Stimulated activated CD8-positive, alpha-beta memory T cell treated with anti-CD3 and anti-CD28 coated beads, Interleukin-7, amount 100 ng/mL, for 24 hours (primary cell): ENCODE measurements at places on chromosomes 2 and 18.

DNA sequence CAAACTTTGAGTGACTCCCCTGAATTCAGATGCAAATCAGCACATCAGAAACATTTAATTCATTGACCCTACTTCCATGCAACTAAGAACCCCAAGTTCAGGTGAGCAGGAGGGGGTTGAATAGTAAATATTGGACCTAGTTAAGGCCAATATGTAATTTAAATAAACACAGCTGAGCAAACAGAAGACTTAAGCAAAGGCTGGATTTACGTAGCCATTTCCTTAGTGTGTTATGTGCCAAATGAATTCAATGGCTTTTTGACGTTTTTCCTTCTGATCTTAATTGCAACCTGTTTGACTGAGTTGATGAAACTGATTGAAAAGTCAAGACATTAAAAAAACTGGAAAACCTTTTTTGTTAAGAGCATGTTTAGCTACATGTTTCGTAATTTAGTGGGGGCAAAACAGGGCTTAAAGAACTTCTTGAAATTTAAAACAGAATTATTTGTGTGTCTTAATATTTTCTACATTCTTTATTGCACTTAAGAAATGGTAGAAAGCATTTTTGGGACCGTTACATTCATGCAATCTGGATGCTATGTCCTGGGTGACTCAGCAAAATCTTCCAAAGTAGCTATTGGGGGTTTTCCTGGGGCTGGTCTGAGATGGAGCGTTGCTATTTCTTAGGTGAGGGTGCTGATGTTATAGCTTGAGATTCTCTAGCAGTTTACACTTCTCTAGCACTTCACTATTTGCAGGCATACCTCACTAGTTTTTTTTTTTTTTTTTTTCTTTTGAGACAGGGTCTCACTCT, 25.5 kb upstream of the KCNE4 start:
- DNase-seq: no peak

- no peak for DNase-seq
Observed at GRCh38 chr2:38158378-38159118, 82.6 kb upstream of the CYP1B1 start.

DNA sequence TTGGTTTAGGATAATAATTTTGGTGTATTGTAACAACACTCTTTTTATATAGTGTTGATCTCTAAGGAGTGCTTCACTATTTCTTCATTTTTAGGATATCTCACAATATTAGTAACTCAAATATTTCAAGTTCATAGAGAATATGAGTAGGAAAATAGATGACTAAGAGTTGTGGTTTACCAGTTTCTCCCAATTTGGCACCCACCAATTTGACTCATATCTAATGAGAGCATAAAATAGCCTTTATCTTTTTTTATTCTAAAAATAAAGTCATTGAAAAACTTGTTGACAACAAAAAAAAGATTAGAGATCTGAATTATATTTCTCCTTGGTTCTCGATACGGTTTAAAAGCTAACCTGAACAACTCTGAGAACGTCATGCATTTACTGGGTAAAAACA, 204.0 kb downstream of the PARD3B start:
- no peak for DNase-seq

DNA sequence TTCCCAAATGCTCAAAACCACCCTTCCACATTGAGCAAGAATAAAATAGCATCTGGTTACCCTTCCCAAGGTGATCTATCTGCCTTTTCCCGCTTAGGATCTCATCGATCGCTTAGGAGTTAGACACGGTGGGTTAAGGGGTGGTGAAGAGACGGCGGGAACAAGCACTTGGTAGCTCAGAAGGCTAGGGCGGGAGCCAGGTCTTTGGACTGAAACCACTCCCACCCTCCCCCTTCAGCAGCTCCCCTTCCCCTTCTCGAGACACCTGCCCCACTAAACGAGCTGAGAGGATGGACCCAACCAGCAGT, 513 bp downstream of the THOC1 start:
- DNase-seq: no peak

DNA sequence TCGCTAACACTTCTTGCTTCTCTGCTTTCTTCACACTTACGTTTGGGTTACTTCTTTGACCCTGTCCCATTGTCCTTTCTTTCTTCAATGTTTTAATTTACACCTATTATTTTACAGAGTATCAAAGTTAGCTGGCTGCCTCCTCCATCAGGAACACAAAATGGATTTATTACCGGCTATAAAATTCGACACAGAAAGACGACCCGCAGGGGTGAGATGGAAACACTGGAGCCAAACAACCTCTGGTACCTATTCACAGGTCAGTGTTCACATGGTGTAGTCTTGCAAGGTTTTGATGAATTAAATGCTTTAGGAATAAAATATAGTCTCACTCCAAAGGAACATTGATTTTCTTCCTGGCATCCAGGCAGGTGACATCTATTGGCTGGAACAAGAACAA, 919.0 kb downstream of the MBD2 start:
- no peak for DNase-seq

GRCh38 chr2:2075875-2076529, 255.1 kb downstream of the MYT1L start:
- no peak for DNase-seq

- DNase-seq: no peak
Observed at GRCh38 chr2:134725876-134726275, 7.1 kb upstream of the TMEM163 start.

- no peak for DNase-seq
Observed at GRCh38 chr2:72255540-72255939, 107.9 kb upstream of the CYP26B1 start.

DNA sequence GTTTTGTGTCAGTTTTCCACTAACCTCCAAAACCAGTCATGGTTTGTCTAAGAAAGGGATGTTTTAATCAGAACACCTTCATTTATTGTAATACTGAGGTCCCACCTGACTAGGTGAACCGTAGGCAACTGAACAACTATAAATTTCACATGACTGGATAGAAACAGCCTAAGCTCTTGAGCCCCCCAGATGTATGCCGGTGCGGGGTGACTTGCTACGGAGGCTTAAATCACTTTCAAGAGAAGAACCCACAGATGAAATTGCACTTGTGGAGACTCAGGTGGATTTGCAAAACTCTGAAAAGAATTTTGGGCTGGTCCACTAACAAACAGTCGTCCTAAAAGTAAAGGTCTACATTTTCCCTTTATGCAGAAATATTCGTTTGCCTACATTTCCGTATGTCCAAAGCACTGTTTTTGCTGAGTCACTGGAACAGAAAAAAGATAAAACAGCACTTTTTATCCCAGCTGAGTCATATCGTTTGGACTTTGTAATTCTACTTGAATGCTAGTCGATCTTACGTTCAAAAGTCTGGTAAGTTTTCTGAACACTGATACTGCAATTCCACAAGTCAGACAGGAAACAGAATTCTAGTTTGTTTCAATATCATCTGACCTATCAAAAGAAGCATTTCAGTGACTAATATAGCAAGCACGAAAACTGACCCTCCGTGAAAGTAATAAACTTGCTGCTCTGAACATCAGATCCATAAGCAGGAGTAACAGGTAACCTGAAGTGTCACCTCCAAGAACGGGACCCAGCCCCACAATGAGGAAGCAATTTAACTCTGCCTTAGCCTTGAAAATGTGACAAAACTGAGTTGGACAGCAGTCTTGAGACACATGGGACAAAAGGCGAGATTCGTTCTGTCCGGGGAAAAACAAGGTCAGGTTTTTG, 18.1 kb downstream of the ZNF516 start:
- DNase-seq: no peak

DNA sequence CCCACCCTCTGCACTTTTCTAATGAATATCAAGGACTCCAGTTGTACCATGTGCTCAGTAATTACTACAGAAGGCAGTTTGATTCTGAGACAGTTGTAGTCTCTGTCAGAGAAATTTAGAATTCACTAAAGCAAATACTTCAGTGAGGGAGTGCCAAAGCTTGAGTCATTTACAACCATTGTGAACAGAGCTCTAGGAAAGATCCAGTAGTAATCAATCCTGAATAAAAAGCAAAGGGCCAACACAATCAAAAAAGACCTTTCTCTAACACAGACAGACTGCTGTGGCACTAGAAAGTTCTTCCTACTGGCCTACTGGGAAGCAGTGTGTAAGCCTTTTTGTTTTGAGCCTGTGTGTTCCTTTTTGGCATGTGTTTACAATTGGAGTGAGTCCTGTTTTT, 135.6 kb upstream of the UNC80 start:
- no peak for DNase-seq

DNA sequence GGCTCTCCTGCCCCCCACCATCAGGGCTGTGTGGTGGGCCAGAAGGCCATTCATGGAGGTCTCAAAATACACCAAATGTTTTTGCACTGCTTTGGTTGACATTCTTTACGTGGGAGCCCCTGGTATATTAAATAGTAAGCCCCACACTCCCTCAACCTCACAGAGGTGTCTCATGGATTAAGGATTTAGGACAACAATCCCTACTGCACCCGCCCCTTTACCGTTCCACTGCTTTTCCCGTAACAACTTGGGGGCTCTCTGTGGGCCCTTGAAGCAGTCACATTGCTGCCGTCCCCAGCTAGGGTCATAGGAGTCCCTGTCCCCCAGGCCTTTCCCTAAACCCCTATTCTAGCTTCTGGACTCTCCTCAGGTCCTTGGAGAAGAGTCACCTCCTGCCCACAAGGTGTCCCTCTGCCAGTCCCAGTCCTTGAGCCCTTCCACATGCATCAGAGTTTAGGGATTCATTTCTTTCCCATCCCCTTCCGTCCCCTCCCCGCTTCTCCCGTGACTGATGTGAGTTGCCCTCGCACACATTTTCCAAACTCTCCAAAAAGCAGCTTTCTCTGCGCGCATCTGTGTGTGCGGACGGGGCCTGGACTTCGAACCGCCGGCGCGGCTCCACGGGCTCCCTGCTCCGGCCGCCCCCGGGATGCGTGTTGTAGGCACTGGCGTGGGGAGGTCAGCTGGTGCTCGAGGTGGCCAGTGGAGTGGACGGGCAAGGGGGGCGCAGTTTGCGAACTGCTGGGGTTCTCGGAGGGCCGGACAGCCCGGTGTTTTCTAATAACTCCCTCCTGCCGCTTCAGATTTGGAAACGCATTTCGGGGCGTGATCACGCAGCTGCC, 84.8 kb downstream of the LYPD1 start:
- no peak for DNase-seq

- DNase-seq: no peak
Observed at GRCh38 chr2:112876971-112877361, 34.0 kb upstream of the IL37 start.

- no peak for DNase-seq
Observed at GRCh38 chr2:24269265-24269664, 91.1 kb downstream of the ITSN2 start.

DNA sequence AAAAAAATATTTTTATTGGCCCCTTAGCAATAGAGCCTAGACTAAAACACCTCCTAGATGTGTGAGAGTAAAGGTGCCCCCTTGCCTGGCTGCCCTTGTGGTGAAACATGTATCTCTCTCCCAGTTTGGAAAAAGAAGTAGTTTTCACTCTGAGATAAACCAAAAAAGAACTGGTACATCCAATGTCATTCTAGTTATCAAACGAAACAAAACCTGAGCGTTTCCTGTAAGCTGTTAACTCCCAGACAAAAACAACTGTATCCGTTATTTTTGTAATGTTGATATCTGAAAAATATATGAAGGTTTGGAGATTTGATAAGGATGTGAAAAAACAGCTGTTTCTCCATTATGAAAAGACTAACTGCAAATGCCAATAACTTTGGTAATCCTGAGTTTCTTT, 24.3 kb downstream of the HEATR5B start:
- DNase-seq: no peak

- DNase-seq: no peak
Observed at GRCh38 chr2:25105336-25106085, 62.9 kb downstream of the POMC start.

DNA sequence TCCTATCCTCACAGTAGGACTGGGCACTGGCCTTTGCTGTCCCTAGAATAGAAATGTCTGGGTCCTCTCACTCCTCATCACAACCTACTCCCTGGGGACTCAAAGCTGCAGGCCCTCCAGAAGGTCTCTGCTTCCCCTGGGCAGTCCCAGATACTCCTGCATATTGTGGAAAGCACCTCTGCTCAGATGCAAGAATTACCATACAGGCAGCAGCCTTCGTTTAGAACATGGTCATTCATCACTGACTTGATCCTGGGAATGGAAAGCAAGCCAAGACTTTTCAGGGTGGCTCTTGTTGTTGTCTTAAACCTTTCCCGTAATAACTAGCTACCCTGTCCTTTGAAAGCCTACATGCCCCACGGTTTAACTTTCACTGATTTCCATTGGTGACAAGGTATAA, 53.1 kb upstream of the NPAS2 start:
- no peak for DNase-seq

DNA sequence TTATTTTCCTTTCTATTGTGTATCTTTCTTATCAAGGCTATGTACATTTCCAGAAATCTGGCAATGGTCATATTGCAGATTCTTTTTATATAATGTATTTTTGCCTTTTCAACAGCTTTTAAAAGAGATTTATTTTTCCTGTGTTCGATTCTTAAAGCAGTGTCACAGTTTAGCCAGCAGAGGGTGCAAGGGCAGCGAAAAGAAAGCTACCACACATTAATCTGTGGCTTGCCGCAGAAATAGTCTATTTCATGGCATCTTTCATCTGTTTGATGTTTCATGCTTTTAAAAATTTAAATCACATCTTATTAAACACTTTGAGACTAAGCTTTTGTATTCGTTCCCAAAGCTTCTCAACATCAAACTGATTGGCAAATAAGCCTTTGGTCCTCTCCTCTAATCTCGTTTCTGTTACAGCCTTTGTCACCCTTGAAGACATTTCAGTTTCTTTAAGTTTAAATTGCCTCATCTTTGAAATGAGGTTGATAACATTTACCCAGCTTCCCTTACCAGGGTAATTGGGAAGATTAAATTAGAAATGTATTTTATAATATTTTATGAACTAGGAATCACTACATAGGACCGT, 73.3 kb downstream of the PIK3C3 start:
- no peak for DNase-seq

- DNase-seq: no peak
Observed at GRCh38 chr18:55446996-55447671, 140.9 kb downstream of the TCF4 start.

DNA sequence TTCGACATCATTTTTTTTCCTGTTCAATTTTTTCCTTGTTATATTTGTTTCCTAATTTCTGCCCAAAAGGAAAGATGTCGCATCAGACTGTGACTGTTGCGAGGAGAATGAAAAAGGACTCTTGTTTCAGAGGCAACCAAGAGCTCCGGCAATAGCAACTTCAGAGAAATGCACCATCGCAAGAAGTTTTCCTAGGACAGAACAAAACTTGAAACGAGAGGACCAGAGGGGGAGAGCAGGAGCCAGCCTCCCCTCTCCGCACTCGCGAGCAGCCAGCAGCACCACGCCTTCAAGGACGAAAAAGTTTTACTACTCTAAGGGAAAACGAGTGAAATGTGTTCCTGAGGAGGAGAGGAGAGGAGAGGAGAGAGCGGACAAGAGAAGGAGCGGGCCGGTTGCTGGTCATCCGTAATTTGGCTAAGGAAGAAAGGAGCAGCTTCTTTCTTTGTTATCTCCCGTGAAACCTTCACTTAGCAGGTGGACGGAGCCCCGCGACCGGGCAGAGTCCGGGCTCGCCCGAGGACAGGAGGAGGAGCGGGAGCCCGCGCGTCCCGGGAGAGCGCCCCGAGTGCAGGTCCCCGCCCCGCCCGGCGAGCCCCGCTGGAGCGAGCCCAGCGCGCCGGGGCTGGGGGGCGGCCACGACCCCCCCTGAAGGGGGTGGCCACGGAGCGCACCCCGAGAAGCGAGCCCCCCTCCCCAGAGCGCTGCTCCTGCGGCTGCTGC, 744 bp downstream of the POU3F3 start:
- DNase-seq: no peak
